Fibroblast of skin of scalp (primary cell): ENCODE measurements at places on chromosomes 16 and 17.

- DNase-seq = peak; percentile 23
These were observed 775 bp downstream of the CYTH1 start for GRCh38 chr17:78781104-78781892.

GRCh38 chr16:30070490-30070889 lies 4.9 kb downstream of the ALDOA start:
- no peak for DNase-seq

GRCh38 chr17:43378766-43379165 lies 20.0 kb upstream of the ARL4D start:
- no peak for DNase-seq

GRCh38 chr17:56269556-56270389 lies 116.5 kb downstream of the ANKFN1 start:
- DNase-seq = peak; percentile 43

- DNase-seq = peak; percentile 13
These were observed 251.4 kb downstream of the HS3ST3B1 start for GRCh38 chr17:14552306-14552705.

GRCh38 chr16:87653234-87653633 lies 50.9 kb downstream of the JPH3 start:
- no peak for DNase-seq

- DNase-seq = peak; percentile 97
These were observed 175.6 kb upstream of the IRX3 start for GRCh38 chr16:54462151-54462651.

GRCh38 chr17:20920095-20920814 lies 122.6 kb downstream of the USP22 start:
- peak; percentile 79 for DNase-seq

DNA sequence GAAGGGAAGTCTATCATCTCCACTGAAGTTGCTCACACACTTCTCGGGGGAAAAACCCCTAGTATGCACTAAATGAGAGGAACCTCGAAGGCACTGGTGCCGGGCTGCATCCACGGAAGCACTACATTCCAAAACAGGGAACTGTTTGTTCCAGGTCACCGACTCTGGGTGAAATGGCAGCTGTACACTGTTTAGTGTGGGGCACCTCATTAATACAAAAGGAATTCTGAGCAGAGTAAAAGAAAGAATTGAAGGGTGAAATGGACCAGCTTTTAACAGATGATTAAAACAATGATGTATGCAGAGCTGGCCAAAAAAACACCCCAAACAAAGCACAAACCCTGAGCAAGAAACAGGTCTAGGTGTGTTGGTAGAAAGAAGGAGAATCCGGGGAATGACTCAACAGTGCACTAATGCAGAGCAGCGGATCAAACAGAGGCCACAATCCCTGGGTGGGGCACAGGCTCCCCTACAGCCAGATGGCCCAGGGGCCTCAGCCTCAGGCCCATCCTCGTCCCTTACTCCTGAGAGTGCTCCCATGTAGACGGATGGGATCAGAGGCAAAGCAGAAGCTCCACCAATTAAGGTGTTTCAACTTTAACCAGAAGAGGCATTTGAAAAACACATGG lies 161.5 kb downstream of the ZFHX3 start:
- DNase-seq = no peak

DNA sequence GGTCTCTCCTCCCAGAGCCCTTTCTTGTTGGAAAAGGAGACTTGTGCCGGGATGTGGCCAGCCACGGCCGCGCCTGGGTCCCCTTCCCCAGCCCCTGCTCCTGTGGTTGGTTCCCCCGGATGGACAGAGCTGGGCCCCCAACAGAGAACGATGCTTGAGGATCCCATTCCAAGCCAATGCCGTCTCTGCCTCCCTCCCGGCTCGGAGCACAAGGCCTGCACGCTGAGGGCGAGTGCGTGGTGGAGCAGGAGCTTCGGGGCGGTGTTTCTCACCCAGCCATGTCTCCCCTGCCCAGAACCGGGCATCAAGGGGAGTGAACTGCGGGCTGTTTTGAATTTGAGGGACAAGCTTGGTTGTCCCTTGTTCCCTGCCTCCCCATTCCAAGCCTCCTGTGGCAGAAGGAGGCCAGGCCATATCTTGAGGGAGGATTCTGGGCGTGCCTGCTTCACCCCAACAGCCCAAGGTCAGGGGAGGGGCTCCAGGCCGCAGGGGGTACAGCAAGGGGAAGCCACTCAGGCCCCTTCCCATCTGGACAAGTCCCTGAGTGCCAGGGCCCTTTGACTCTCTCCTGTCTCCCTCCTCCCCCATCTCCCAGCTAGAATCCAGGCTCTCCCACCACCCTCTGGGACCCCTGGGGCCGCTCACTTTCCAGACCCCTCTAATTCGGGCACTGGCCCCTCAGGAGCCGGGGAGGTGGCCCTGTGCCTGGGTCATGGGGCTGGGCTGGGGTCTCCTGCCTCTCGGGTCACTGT lies 43.6 kb downstream of the SOCS3 start:
- no peak for DNase-seq

DNA sequence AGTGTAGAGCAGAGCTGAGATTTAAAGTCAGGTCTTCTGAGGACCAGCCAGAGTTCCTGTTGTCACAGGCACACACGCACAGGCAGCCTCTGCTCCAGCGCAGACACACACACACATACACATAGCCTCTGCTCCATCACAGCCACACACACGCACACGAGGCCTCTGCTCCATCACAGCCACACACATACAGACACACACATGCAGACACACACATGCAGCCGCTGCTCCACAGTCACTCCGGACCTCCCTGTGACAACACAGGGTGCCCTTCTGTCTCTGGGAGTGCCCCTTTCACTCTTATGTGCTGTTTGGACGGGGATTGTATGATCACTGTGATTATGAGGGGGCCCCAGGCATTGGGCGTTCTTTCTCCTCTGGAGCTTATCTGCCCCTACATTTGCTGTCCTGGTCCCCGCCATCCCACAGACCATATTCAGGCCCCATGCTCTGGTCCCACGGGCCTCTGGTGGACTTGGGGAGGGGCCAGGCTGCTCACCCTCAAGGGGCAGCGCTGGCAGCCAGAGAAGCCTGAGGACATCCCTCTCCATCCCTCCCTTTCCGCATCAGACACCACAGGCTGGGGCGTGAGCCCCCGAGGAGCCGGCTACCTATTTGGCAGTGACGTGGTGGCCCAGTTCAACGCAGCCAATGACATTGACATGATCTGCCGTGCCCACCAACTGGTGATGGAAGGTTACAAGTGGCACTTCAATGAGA lies 7.5 kb downstream of the TBX6 start:
- DNase-seq = no peak

DNA sequence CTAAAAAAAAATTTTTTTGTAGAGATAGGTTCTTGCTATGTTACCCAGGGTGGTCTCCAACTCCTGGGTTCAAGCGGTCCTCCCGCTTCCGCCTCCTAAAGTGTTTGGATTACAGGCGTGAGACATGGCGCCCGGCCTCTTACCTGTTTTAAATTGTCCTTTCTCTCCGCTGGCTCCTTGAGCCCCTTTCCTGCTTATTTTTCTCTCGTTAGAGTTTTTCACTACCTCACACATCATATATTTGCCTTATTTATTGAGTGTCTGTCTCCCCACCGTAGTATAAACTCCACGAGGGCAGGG lies 760 bp upstream of the SEC14L5 start:
- DNase-seq = no peak

GRCh38 chr17:40952661-40953060 lies 14.1 kb downstream of the KRT39 start:
- DNase-seq = peak; percentile 92

DNA sequence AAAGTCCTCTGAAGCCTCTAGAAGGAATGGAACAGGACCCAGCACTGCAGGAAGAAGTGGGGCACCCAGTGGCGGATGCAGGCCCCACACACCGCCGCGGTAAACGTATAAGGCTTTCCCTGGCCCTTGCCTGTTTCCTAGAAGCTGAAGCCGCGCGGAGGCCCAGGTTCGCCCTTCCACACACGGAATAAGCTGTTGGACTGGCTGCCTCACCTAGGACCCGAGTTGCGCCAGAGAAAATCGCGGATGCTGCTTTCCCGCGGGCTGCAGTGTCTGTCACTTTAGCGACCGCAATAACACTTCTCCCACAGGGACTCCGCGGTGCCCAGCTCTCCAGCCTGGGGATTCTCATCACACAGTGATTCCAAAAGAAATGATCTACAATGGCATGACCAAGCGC lies 1736.9 kb downstream of the TP53TG3F start:
- no peak for DNase-seq

DNA sequence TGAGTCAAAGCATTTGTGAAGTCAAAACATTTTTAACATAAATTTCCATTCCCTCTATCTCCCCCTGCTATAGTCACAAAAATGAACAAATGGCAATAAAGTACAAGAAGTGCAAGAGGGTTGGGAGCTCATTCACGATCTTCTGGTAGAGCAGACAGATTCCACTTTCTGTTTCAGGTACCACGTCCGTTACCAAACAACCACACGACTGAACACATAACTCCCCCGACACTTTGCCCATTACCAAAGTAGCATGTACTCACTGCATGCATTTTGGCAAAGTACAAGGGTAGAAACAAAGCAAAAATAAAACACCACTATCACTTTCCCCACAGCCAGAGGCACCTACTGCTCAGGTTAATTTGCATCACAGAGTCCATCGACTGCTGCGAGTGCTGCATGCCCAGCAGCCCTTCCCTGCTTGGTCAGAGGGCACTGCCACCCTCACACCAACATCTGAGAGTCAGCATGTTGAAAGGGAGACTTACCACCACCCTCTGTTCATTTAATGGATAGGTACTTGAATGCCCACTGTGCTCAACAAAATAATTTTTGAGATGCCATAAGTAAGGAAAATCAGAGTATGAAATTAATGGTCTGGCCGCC lies 150.3 kb upstream of the AXIN2 start:
- DNase-seq = no peak

GRCh38 chr16:78763821-78764440 lies 664.5 kb downstream of the WWOX start:
- no peak for DNase-seq

GRCh38 chr16:4890026-4890425 lies 42.7 kb downstream of the UBN1 start:
- DNase-seq = no peak

GRCh38 chr17:82126556-82127314 lies 28.7 kb upstream of the FASN start:
- no peak for DNase-seq

DNA sequence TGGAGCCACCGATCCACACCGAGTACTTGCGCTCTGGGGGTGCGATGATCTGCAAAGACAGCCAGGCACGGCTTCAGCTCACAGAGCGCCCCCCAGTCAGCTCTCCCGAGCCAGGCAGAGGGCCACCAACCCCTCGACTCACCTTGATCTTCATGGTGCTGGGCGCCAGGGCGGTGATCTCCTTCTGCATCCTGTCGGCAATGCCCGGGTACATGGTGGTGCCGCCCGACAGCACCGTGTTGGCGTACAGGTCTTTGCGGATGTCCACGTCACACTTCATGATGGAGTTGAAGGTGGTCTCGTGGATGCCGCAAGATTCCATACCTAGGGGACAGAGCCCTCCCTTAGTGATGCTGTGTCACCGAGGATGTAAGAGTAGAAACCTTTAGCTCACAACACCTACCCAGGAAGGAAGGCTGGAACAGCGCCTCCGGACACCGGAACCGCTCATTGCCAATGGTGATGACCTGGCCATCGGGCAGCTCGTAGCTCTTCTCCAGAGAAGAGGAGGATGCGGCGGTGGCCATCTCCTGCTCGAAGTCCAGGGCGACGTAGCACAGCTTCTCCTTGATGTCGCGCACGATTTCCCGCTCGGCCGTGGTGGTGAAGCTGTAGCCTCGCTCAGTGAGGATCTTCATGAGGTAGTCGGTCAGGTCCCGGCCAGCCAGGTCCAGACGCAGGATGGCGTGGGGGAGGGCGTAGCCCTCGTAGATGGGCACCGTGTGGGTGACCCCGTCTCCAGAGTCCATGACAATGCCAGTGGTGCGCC lies 1.6 kb downstream of the ACTG1 start:
- DNase-seq = no peak

GRCh38 chr16:12758031-12758669 lies 45.5 kb downstream of the CPPED1 start:
- DNase-seq = no peak

DNA sequence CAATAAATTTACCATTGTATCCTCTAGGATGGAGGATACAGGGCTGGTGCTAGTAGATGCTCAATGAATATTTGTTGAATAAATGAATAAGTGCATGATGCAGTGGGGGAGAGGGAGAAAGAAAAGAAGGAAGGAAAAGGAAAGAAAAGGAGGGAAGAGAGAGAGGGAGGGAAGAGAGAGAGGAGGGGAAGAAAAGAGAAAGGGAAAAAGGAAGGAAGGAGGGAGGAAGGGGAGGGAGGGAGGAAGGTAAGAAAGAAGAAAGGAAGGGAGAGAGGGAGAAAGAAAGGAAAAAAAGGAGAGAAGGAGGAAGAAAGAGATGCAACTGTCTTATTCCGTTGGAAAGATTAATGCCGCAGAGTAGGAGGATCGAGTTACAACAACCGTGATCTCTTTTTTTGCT lies 30.4 kb downstream of the HSBP1 start:
- no peak for DNase-seq

DNA sequence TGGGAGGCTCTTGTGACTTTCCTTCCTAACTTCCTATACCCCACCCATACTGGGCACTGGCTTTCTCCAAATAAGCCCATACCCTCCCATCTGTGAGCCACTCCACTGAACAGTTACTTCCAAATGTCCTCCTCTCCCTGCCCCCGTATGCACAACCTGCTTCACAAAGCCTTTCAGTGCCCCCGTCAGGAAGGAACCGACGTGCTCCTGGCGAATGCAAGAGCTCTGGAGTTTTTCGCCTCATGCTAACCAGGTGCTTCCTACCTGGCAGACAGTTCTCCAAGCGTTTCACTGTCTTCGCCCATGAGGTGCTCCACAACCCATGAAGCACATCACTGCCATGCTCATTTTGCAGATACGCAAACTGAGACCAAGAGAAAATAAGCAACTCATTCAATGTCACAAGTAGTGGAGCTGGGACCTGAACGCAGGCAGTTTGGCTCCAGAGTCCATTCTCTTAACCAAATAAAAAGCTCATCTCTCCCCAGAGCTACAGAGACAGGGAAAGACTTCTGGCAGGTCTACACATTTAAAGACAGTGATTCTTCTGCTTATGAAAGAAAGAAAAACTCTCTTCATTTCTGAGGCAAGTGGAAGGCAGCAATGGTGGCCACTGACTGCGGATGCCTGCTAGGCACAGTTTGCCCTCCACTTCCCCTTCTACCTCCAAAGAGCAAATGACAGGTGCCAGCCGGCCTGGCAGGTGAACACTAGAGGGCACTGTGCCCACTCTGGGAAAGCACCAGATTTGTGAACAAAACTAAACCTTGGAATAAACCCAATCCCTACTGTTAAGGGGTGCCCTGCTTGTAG lies 23.8 kb downstream of the SPHK1 start:
- peak; percentile 39 for DNase-seq

- no peak for DNase-seq
These were observed 108.6 kb downstream of the XYLT1 start for GRCh38 chr16:17362183-17362582.

- peak; percentile 25 for DNase-seq
These were observed 2.1 kb downstream of the CFAP20 start for GRCh38 chr16:58127033-58127556.

GRCh38 chr17:43356999-43357398 lies 41.8 kb upstream of the ARL4D start:
- peak; percentile 86 for DNase-seq

- DNase-seq = no peak
These were observed 14.7 kb downstream of the ABR start for GRCh38 chr17:1164935-1165556.

- DNase-seq = no peak
These were observed 333.1 kb downstream of the CPPED1 start for GRCh38 chr16:12470311-12471229.

- no peak for DNase-seq
These were observed 397.7 kb upstream of the PMFBP1 start for GRCh38 chr16:72569677-72570076.

- DNase-seq = no peak
These were observed 99.7 kb upstream of the HAS3 start for GRCh38 chr16:69005641-69006355.
